ENCODE measurements at places on chromosomes 4 and X.

GRCh38 chrX:11760958-11761357 is 2.9 kb downstream of the MSL3 start:
- DNase-seq, result no peak

- DNase-seq, result no peak
Observed at GRCh38 chr4:161342881-161343568, 820.8 kb downstream of the FSTL5 start.

DNA sequence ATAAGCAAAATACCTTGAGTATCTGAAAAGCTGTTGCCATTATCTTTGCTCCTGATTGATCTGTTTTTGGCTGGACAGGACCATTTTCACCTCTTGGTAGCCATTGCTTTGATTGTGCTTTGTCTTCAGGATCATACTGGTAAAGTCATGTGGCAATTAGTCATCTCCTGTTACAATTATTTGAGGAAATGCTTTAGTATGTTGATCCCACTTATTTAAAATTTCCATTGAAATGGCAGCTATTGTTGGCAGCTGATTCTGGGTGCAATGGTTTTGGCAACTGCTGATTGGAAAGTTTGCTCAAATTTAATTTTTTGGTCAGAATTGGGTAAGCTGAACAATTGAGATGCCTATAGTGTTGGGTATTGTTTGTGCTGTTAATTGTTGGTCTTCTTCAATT is 238.3 kb upstream of the TLL1 start:
- no peak for DNase-seq

- peak; percentile 54 for DNase-seq
Observed at GRCh38 chrX:19372170-19372546, 28.4 kb downstream of the PDHA1 start.

DNA sequence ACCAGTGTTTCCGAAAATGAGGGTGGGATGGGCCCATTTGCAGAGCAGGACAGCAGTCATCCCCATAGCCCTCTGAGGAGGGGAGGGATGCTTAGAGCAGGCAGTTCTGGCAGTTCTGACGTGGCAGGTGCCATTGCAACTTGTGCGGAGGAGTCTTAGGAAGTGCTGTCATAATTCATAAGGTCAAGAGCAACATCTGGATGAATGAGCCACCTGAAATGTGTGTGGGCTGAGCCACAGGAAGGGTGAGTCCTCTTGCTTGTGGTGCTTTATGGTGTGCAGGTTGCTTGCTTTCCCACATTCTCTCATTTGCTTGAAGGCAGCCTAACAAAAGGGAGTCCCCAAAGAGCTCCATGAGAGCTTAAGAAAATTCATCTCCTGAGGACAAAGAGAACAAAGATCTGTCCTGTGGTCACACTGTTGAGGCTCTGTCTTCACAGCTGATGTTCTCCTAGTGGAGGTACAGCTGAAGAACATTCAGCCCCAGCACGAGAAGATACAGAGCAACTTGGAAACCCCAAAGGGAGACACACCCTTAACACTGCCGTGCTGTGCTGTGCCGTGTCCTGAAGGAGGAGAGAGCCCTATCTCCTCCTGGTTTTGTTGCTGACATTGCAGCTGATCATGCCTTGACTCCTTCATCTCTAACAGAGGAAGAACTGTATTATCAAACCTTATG is 60.3 kb downstream of the DLG3 start:
- no peak for DNase-seq

DNA sequence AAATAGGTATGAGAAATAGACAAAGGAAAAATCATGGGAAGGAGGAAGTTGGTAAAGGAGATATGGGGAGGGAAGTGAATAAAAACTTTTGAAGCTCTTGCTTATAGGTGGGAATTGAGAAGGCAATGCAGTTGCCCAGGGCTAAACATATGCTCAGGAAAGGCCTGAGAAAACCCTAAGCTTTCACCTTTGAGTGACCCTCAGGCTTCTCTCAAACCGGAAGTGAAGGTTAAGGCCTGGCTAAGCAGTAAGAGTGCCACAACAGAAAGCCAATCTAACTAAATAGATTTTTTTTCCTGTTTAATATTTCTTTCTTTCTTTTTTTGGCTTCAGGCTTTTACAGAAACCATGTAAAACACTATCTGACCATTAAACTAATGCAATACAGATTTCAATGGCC is 69.5 kb upstream of the GABRA3 start:
- DNase-seq, result no peak

- DNase-seq, result no peak
Observed at GRCh38 chr4:134393592-134393991, 192.0 kb upstream of the PABPC4L start.

DNA sequence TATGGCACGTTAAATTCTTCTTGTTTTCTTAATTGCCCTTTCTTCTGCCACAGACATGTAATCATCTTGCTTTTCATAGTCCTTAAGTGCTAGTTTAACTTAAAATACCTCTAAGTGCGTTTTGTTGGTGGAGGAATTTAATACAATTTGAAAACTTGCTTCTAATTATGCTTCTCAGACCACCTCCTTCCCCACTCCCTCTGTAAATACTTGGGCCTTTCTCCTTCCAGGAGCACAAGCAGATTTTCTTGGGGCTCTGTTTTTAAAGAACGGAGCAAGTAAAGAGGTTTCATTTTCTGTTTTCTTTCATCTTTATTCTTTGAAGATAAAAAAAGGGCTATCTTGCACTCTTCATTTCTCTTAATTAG is 559 bp upstream of the PCDH18 start:
- DNase-seq, result no peak

DNA sequence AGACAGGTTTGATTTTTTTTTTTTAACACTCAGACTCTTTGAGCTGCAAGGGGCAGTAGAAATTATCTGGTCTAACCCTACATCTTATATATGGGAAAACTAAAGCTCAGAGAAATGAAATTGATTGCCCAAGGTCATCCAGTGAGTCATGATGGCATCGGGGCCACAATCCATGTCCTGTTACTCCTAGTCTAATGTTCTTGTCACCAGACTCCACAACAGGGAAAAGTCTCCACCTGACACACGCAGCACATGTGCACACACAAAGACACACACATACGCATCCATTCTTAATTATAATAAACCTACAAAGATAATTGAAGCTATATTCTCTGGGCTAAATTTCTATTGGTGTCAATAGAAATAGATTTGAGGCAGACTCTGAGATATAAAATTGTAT is 48.4 kb downstream of the GPC3 start:
- no peak for DNase-seq

DNA sequence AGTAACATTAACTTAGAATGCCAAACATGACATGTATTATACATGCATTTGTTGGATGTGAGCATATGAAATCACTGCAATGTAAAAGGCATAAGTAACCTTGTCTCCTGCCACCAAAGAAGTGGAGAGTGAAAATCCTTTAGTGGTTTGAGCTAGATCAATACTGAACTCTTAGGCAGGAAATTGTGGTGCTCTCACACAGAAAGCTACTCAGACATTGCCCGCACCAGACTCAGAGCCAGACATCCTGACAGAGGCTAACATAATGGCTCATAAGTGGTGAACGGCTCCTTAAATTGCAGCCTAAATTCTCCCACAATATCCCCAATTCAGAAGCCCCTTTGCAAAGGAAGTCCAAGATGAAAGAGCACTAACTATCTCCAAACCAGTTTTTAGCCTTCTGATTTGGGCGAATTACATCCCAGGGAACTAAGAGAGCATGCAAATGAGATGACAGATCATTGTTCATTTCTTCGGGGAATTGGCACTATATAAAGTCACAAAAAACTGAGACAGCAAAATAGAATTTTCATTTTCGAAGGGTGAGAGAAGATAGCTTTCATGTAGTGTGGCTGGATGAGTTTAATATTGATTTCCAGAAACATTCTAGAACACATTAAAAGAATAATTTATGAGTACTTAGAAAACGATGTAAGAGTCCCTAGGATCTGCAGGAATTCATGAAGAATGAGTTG is 233.6 kb upstream of the RPS6KA3 start:
- no peak for DNase-seq

DNA sequence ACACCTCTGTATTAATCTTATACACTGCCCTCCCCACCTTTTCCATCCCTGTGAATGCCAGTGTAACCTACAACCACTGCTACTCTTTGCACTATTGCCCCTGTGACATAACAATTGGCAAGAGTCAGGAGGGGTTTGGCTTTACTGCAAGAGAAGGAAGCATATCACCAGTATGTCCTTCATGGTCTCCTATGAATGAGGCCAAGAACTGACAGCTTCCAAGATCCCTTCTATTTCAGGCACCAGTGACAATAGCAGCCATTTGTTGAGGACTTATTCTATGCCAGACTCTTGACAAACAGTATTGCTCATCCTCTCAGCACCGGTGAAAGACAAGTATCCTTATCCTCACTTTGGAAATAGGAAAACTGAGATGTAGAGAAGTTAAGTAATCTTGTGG is 363.9 kb downstream of the MID1IP1 start:
- peak; percentile 8 for DNase-seq

DNA sequence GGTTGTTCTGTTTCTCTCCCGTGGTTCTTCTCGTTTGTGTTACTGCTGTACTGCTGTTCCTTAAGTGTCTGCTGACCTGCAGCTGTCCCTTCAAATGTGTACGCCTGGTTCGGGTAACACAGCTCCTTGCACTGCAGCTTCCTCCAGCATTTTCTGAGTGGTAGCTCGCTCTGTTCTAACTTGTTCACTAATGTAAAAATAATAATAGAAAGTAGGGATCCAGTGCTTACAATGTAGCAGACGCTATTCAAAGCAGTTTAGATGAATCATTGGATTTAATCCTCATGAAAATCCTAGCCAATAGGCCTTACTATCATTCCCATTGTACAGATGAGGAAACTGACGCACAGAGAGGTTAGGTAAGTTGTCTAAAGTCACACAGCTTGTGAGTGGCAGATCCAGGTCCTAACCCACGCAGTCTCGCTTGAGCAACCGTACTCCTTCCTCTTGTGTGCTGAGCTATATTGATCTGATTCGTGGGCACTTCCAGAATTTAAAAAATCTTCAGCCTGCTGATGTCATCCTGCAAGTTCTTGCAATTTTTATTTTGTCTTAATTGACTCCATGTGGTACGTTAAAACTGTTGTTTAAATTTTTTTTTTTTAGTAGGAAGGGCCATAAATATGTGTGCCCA is 448.2 kb upstream of the FAT1 start:
- peak; percentile 34 for DNase-seq

- peak; percentile 46 for DNase-seq
Observed at GRCh38 chr4:115537387-115537786, 424.0 kb upstream of the NDST4 start.

- DNase-seq, result no peak
Observed at GRCh38 chrX:39665830-39666518, 431.8 kb downstream of the BCOR start.

DNA sequence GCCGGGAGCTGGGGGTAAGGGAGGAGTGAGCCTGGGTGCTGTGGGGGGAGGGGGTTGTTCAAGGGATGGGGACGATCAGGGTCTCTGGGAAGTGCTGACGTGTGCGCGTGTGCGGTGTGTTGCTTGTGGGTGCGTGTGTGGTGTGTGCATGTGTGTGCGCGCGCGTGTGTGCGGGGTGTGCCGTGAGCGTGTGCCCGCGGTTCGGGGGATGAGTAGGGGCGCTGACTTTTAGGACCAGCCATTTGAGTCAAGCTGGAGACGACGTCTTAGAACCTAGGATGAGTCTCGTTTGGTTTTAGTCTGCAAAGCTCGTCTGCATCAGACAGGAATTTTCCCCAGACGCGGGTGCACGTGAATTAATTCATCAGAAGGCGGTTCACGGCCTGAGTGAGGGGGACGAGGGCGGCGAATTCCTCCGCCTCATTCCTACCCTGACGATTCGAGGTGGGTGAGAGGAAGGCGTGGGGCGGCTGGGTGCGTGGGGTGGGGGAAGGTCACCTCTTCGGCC is 950 bp upstream of the TMEM271 start:
- no peak for DNase-seq

DNA sequence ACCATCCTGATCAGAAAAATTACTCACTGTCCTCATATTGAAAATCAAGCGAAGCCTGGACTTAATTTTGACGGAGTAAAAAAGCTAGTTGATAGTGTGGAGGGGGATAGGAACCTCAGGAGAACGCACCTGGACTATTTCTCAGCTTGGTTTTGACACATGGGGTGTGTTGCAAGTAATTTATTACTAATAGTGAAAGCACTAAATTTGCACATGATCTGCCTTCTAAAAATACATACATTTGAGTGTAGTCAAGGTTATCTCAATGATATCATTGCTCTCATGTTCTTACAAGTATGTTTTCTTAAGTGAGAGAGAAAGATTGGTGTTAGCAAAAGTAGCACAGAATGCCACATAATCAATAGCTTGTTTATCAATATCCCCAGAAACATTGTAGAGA is 29.5 kb downstream of the LRIT3 start:
- DNase-seq, result no peak

DNA sequence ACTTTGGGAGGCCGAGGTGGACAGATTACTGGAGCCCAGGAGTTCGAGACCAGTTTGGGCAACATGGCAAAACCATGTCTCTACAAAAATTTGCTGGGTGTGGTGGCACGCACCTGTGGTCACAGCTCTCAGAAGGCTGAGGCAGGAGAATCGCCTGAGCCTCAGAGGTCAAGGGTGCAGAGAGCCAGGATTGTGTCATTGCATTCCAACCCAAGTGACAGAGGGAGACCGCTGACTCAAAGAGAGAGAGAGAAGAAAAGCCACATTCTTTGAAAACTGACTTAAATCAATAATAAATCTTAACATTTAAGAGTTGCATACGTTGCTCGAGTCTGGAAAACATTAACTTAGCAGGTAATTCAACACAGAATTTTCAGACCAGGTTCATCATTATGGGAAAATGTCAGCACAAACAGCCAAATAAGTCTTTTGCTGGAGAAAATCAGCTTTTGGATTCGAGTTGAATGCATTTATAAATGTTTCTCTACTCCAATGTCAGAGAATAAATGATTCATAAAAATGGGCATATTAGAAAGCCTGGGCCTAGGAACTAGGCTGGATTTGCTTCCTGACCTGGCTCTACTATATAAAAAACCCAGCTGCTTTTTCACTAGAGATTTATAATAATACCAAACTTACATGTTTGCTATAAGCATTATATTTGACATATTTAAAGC is 68.3 kb upstream of the RBPJ start:
- DNase-seq, result peak; percentile 31

- no peak for DNase-seq
Observed at GRCh38 chr4:2574009-2574408, 37.6 kb downstream of the FAM193A start.

GRCh38 chr4:83793481-83793880 is 257.6 kb downstream of the GPAT3 start:
- DNase-seq, result no peak

GRCh38 chr4:112813790-112814189 is 176.8 kb downstream of the LARP7 start:
- peak; percentile 51 for DNase-seq

DNA sequence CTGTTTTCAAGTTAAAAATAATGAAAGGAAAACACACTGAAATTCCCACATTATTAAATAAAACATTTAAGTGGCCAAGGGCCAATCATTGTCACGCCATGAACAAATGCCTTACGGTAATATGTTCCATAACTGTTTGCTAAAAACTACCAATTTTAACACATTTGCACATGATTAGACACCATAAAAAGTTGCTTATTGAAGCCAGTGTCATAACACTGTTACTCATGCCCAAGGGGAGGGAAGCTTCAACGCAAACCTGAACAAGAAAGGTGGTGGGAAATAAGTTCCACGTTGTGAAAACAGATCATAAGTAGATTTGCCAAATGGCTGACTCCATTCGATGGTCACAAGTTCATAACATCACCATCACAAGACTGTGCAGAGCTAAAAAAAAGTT is 739.3 kb upstream of the FAM241A start:
- no peak for DNase-seq

Measured in myocyte (in vitro differentiated cells).